ENCODE measurements at places on chromosomes 7 and 10.

DNA sequence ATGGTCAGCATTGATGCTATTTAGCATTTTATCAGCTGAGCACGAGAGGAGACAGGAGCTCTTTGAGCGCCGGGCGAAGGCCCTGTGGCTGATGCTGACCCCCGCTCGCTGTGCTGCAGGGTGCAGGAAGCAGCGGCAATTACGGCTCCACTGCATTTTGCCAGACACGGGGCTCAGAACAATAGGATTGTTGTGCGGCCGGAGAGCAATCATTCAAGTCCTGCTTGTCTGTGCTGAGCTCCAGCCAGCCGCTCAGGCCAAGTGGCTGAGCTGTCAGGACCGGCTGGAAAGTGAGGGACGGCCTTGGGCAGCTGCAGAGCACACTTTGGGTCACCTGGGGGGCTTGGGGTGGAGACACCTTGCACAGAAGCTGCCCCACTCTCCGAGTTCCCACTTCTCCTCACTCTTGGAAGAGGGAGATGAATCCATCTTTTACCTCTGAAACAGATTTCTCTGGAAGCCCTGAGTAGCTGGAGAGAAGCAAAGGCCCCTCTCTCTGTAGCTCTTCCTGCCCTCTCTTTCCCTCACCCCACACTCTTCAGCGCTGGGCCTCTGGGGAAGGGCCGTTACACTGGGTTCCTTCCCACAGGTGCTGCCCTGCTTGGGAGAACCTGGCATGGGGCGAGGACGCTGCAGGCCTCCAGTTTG is 17.3 kb upstream of the ADARB2 start:
- DNase-seq: no peak

DNA sequence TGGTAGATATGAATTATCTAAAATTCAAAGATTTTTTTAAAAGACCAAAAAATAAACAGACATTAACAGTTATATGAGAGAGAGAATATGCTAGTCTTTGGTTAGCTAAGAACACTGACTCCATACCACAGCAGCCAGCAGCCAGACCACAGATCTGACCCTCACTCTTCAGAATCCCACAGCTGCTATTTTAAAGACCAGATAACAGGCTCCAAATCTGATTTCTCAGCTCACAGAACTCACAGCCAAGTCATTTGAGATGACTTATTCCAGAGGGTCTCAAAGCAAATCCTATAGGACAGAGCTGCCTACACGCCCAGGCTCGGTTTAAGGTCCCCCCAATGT is 20.4 kb downstream of the NUDCD3 start:
- DNase-seq: no peak

GRCh38 chr7:44703921-44704320 is 44.7 kb upstream of the ZMIZ2 start:
- DNase-seq: no peak

- DNase-seq: no peak
Measured at GRCh38 chr10:27911539-27911938, 87.3 kb downstream of the ODAD2 start.

GRCh38 chr7:155449869-155450557 is 7.9 kb upstream of the EN2 start:
- no peak for DNase-seq

DNA sequence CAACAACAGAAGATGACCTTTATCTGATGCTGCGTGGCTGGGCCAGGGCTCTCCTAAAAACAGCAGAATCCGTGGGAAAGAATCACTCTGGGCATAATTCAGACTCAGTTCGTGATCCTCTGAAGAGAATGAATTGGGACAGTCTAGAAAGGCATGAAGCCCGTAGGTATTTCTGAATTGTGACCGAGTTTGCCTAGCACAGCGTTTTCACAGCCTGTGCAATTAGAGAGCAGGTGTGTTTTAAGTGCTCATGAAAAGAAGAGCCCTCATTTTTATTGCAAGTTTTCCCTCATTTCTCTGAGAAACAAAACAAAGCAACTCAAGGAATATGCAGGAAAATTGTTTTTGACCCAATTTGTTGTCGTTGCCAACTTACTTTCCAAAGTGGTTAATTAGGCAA is 366.2 kb downstream of the WDR11 start:
- no peak for DNase-seq

- no peak for DNase-seq
Measured at GRCh38 chr7:129006636-129007414, 48.1 kb downstream of the TNPO3 start.

DNA sequence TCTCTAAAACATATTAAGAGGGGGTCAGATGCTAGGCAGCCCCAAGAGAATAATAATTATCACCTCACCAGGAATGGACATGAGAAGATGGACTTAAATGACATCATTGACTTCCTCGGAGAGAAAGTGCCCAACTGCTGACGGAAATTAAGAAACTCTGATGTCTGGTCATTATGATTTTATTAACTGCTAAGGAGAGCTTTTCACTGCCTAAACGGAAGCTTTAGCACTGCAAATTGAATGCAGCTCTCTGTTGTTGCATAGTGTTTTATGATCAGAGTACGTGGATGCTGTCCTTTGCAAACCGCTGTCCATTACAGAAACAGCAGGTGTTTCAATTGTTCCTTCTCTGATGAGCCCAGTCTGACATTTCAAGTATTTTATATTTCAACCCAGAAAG is 89.4 kb upstream of the GALNT17 start:
- no peak for DNase-seq

GRCh38 chr7:105493923-105494315 is 28.2 kb downstream of the PUS7 start:
- no peak for DNase-seq

DNA sequence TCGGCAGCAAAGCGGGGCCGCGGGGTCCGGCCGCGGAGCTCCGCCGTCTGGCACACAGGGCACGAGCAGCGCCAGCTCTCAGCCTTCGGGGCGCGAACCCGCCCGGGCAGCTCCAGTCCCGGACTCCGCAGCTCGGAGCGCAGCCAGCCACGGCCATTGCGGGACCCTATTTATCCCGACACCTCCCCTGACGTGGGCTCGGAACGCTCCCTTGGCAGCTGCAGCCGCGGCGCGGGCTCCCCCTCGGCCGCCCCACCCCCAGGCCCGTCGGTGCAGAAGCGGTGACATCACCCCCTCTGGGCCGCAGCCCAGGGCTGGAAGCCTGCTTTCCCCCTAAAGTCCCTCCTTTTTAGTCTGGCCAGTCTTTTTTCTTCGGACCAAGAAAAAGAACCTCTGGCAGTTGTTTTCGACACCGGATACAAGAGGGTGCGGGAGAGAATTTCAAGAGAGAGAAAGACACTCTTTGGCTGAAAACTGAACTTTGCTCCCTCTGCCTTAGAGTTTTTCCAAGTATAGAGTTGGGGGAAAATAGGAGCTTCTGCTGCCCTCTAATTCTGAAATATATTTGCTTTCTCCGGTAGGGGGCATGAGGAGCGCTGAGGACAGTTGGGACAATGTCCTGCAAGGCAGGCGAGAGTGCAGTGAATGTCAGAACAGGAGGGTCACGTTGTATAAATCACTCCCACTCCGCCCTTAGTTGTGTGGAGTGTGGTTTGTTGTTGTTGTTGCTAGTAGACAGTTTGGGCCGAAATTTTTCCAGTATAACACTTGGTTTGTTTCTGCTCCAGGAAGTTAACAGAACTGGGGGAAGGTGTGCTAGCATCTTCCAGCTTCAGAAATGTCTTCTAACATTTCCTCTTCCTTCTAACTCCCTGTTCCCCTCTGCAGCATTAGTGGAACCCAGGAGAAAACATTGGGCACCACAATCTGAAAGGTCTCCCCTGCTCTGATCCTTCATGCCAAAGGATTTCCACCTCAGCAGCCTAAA is at the start of gene SFRP4:
Gene SFRP4 (minus strand): TSS at position 145 of the 988 bp plus-strand sequence. CDS start 280 bp downstream, outside the sequence.
- DNase-seq: no peak

DNA sequence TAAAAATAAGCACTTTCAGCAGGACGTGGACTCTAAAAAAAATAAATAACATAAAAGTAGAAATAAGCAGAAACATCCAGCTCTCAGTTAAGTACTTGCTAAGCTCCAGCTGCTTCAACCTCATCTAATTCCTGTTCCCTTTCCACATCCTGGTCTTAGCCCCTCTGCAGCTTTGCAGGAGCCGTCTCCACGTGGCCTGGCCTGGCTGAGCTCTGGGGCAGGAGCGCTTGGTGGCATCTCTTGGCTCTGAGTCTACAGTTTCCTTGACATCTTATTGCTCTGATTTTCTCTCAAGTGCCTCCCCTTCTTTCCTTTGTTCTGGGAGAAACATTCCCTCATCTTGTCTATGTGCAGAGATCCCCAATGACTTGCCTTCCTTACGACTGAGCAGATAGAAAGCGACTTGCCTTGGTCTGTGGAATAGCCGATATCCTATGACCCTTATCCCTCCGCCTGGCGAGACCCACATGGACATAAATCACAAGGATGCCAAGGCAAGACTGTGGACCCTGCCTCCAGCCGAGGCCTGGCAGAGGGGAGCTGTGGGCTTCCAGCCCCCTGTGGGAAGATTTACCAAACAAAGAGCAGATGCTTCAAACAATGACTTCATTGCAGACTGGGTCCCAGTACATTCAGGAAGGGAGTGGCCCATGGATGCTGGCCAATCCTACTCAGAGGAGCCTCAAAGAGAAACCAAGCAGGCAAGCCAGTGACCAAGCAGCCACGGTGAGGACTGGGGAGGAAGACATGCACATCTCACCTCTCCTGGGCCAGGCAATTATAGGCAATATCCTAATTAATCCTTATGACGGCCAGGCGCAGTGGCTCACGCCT is 61.9 kb downstream of the SPOCK2 start:
- no peak for DNase-seq

- no peak for DNase-seq
Measured at GRCh38 chr10:31896968-31897384, 31.7 kb downstream of the ARHGAP12 start.

- DNase-seq: peak; percentile 68
Measured at GRCh38 chr7:118195837-118196474, 12.0 kb downstream of the LSM8 start.

DNA sequence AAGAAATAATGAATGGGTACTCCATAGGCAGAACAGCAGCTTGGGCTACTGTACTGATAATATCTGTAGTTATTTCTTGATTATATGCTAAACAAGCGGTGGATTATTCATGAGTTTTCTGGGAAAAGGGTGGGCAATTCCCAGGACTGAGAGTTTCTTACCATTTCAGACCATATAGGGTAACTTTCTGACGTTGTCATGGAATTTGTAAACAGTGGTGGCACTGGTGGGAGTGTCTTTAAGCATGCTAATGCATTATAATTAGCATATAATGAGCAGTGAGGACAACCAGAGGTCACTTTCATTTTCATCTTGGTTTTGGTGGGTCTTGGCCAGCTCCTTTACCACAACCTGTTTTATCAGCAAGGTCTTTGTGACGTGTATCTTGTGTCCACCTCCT is 399.7 kb downstream of the CDC14C start:
- DNase-seq: no peak

DNA sequence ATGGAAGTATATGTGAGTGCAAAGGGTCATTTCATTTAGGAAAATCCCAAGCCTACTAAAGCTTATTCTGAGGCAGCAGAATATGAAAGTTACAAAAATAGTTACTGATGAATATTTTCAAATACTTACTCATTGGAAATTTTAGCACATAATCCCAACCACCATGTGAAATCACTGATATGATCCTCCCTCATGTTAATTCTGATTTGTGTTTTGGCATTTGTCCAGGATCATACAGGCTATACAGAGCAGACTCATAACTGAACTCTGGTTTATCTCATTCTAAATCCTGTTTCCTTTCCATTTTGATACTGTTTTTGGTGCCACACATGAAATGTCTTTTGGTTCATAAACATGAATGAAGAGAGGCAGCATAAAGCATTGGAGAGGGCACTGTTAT is 3.4 kb upstream of the FAM24B start:
- no peak for DNase-seq

GRCh38 chr10:34814223-34814912 is 728 bp downstream of the PARD3 start:
- no peak for DNase-seq

DNA sequence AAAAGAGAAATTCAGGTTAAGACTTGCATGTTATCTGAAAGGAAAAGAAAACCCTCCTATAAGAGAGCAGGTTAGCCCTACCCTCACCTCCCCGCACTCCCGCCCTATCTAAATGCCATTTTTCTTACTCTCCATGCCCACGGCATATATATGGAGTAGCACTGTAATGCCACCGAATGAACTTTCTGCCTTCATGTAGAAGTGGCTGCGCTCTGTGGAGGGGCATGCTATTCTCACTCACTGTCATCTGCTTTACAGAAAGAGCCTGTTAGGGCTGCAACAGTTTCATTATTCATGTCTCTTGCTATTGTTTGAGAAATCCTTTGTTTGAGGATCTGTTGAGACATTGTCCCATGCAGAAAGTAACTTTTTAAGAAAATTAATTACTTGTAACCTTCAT is 1190.6 kb downstream of the SORCS1 start:
- no peak for DNase-seq

DNA sequence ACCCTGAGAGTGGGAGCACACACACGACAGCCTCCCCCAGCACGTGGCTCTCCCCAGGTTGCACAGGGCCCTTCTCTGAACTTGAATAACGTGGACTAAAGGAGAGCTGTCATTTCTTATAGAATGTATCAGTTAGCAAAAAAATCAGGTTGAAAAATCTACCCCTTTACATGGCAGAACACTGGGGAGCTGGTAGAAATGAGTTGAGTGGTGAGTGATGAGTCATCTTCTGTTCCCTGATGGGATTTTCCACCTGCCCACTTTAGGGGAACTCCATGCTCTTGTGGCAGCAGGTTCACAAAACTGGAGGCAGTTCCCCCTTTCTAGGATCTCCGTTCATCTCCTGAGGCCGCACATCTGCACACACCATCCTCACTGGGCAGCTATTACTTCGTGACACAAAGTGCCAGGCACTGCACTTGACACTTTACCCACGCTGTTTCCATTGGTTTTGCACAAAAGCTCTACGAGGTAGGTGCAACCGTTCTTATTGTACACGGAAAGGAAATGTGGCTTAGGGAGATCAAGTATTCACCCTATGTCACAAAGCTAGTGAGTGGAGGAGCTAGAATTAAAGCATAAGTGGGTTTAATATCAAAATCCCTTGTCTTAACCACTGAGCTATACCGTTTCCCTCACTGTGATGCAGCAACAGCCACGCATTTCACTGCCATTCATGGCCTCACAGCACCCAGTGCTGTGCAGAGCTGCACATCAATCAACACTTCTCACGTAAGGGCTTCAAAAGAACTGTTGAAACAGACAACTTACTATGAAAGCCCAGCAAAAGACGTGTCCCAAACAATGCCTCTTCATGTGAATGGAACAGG is 80.2 kb downstream of the RNF216 start:
- no peak for DNase-seq

DNA sequence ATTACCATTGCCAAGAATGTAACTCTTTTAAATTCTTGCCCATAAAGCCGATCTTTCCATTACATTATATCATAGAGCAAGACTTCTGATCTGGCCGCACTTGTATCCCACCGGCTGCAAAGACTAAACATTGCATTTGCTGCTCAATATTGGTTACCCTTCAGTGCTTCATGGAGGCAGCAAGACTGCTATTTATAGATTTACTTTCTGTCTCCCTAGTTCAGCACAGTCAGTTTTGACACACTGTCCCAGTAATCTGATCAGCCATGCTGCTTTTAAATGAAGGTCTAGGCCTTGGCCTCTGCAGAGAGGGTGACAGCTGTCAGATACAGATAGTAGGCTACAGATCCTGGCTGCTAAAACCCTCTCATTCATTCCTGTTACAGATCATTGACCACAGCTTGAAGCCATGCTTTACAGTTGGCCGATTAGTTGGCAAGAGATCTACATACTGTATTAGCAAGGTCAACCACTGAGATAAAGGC is 562.6 kb upstream of the GALNT17 start:
- peak; percentile 42 for DNase-seq
